ENCODE measurements at places on chromosomes 2 and 18. TPM values are rescaled to one million over a fixed set of nuclear protein-coding genes. Genes with fewer than 3 reads are reported as not detected.

DNA sequence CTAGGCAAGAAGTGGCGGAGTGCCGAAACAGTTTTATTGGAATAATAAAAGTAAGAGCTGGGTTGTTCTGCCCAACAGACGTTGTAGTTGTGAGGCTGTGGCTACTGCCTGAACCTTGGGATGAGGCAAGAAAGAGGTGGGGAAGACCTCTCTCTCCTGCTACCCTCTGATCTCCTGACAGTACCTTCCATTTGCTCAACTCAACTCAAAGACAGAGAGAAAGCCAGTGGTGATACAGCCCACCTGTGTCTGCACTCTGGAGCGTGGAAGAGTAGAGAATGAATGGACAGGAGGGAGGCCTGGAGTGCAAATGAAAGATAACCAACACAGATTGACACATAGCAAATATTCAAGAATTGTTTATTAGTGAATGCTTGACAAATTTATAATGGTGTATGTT lies 590.3 kb downstream of the NYAP2 start:
- DNase-seq = no peak

The HOXD13 gene
- 0.43 TPM for total RNA-seq

The CYTIP gene
- total RNA-seq = 0.51 TPM

The ZNG1B gene
- total RNA-seq = 41.7 TPM

DNA sequence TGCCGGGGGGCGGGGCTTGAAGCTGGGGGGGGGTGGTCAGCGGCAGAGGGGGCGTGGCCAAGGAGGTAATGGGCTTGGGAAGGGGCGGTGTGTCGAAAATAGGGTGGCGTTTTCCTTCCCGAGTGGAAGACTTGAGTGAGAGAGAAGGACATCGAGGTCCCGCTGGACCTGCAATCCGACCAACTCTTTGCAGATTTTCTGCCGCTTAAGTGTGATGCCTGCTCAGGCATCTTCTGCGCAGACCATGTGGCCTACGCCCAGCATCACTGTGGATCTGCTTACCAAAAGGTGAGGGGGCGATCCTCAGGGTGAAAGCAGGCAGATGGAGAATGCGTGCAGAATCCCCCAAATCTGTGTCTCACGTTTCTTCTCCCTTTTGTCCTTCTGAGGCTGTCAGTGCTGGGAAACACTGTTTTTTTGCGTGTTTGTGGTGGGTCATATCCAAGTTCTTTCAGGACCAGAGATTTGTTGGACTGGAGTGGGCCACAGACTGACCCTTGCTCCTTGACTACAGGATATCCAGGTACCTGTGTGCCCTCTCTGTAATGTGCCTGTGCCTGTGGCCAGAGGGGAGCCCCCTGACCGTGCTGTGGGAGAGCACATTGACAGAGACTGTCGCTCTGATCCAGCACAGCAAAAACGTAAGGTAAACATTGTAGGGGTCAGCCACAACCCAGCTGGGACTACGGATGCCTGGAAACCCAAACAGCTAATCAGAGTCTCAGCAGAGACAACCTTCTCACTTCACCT lies 727 bp downstream of the ZFAND2B start:
- DNase-seq = no peak

DNA sequence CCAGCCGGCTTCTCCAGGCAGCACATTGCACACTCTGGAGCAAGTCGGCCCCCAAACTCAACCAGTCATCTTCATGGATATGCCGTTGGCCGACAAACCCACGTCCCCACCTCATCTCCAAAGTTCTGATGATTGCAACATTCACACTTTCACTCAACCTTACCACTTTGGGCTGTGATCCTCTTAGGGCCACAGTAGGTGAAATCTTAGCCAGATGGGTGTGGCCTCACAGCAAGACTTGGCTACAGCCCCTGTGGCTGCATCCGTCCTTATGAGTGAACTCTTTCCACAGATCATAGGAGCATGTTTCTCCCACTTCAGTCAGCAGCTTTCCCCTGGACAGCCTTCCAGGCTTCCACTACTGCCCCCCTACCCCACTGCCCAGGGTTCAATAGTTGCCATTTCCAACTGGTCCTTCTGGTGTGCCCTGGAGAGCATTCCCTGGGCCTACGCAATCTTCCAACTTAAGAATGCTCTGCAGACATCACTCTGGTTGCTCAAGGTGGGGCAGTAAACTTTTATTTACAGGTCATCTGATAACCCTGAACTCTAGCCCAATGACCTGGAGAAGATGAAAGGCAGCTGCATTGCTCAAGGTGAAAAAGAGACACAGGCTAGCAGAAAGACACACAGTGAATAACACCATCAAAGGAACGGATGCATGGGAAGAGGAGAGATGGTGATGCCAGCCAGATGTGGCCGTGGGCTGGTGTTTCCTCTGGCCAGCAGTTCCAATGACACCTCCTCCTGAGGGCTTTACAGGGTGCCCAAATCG lies 34.5 kb downstream of the ARL4C start:
- no peak for DNase-seq

DNA sequence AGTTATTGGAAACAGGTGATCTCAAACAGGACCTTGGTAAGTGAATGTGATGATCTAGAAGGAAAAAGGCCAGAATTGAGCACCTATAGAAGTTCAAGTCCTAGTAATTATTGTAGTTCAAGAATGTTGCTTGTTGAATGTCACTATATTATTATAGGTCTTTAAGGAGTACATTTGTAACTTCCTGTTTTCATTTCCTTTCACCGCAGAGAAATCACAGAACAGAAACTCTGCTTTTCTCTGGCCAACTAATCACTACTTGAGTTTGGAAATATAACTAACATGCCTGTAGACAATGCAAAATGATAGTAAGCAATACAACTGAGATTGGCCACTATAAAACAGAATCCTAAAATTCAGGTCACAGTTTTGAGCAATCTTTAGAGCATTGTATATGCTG lies 61.8 kb upstream of the EFEMP1 start:
- DNase-seq = no peak

DNA sequence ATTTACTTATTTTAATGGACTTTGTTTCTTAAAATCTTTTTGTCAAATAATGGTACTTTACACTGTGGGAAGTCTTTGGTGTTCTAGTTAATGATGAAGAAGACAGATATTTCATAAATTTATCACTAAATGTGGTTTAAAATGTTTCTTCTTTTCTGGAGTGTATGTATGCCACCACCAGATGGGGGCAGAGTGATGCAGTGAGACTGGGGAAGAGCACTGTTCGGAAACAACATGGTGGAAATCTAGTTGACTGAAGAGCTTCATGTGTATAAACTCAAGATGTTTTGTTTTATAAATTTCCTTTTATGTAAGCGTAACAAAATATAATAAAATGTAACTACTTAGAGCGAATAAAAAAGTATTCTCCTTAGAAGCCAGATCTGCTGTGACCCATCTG lies 195.1 kb downstream of the KCNE4 start:
- DNase-seq = no peak

- DNase-seq = no peak
Observed at GRCh38 chr2:163771596-163771995, 35.8 kb upstream of the FIGN start.

DNA sequence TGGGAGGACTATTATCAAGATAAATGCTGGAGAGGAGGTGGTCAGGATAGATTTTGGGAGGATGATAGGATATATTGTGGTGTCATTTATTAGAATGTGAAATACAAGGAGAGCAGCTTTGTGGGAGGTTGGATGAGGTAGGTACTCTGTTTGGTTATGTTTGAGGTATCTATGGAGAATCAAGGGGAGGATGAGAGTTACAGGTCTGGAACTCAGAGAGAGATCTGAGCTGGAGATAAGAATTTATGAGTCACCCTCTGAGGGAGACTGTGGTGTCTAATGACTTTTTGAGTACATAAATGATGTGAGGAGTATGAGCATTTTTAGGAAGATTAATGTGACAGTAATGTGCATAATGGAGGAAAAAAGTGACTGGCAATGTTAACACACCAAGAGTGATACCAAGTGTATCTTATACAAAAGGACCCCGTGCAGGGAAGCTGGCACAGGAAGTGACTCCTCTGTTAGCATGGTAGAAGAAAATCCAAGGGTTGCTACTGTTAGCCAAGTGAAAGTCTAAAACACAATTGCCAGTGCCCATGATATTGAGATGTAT lies 48.2 kb downstream of the CRIM1 start:
- DNase-seq = no peak

The MYCN gene
- total RNA-seq = 24.6 TPM

The C2orf80 gene
- not detected for total RNA-seq

The GPAT2 gene
- total RNA-seq = 0.39 TPM

The MAP3K19 gene
- 1.1 TPM for total RNA-seq

DNA sequence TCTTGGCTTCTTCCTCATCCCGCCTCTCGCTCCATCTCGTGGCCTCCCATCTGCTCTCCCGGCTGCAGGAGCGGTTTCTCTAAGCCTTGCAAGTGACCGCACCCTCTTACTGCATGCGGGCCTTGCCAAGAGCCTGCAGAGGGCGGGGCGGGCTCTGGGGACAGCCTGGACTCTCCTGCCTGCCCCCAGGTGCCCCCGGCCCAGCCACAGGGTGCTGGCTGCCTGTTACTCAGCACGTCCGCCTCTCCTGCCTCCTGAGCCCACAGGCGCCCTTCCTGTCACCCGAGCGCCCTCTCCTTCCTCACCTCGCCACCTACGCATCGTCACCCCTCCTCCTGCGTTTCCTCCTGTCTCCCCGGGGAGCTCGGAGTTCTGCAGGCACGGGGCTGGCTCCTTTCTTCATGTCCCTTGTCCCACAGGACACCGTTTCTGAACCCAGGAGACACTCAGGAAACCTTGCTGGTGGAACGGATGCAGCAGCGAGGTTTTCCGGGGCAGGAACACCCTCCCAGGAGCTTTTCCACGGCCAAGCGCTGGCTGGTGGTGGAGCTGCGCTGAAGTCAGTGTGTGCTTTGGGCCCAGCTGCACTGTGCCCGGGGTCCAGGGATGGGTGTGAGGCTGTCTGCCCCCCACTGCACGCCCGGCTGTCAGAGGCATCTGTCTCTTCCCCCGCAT lies 28.5 kb downstream of the HPCAL1 start:
- no peak for DNase-seq

DNA sequence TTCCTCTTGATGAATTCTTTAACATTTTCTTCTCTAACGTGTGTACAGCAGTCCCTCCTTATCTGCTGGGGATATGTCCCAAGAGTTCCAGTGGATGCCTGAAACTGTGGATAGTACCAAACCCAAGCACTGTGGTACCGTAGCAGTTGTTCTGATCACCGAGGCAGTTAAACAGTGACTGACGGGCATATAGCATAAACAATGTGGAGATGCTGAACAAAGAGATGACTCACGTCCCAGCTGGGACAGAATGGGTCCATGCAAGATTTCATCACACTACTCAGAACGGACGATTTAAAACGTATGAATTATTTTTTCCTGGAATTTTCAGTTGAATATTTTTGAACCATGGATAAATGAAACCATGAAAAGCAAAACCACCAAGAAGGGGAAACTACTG lies 54.5 kb upstream of the SPAG16 start:
- DNase-seq = no peak

- DNase-seq = no peak
Observed at GRCh38 chr2:227855440-227855839, 16.0 kb upstream of the DAW1 start.

The TUBA3E gene
- not detected for total RNA-seq

GRCh38 chr2:168434146-168434545 lies 21.9 kb upstream of the CERS6 start:
- no peak for DNase-seq

DNA sequence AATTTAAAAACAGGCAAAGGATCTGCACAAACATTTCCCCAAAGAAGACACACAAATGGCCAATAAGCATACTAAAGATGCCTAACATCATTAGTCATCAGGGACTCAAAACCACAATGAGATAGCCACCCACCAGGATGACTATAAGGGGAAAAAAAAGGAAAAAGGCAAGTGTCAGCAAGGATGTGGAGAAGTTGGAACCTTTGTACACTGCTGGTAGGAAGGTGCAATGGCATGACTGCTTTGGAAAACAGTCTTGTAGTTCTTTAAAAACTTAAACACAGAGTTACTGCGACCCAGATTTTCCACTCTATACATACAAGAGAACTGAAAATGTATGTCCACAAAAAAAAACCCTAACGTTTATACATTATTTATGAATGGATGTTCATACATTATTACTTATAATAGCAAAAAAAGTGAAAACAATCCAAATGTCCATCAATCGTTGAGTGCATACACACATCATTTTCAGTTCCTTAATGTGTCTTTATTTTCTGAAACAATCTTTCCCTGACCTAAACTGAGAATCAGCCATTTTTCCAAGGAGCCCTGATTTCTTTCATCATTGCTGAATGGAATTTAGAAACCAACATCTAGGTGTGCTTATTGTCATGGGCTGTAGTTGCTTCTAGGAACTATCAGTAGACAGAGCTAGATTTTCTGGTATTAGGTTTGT lies 64.7 kb upstream of the TLK1 start:
- no peak for DNase-seq

GRCh38 chr2:173355132-173355865 lies 627 bp downstream of the CDCA7 start:
- DNase-seq = peak; percentile 73

- no peak for DNase-seq
Observed at GRCh38 chr2:7665880-7666279, 748.7 kb downstream of the RNF144A start.

GRCh38 chr2:236857781-236858180 lies 227.9 kb upstream of the COPS8 start:
- peak; percentile 36 for DNase-seq

DNA sequence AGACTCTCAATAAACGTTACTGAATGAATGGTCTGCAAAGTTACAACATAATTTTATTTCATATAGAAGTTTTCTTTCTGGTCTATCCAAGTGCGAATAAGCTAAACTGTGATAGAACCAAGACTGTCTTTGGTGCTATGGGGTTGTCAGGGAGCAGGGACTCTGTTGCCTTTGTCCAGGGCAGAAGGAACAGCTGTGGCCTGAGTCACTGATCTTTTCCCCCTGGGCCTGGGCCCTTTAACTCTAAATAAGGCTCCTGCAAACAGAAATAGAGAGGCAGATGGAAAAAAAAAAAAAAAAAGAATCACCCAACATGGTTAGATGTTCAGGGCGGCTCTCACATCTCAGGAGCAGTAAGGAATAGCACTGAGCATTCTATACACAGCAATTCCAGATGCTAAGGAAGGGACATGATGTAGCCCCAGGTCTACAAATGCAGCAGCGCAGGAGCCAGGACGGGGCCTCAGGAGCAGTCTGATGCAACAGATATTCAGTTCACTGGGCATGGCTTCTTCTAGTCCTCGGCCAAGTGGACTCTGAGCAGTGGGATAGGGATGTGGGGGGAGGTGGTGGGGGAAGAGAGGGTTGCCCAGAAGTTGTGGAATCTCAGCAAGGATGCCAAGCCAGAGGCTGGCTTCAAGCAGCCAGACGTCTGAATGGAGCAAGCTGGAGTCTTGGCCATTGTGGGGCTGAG lies 247.1 kb upstream of the SIX2 start:
- no peak for DNase-seq

GRCh38 chr18:10417191-10417590 lies 37.2 kb upstream of the APCDD1 start:
- no peak for DNase-seq

GRCh38 chr2:132901661-132902060 lies 231.7 kb upstream of the LYPD1 start:
- DNase-seq = no peak

The PGAP1 gene
- total RNA-seq = 45.1 TPM

GRCh38 chr2:137910641-137911040 lies 53.6 kb upstream of the HNMT start:
- no peak for DNase-seq

The CNTNAP5 gene
- total RNA-seq = 5.0 TPM

The RETREG2 gene
- 86.2 TPM for total RNA-seq

GRCh38 chr2:154589514-154589913 lies 109.0 kb upstream of the KCNJ3 start:
- DNase-seq = no peak

The TCF7L1 gene
- 27.4 TPM for total RNA-seq

The CD8B2 gene
- 0.31 TPM for total RNA-seq

GRCh38 chr2:192555740-192556139 lies 361.0 kb upstream of the TMEFF2 start:
- no peak for DNase-seq

GRCh38 chr18:3851159-3851558 lies 401.2 kb downstream of the TGIF1 start:
- DNase-seq = no peak

The SCTR gene
- 1.9 TPM for total RNA-seq
